ENCODE measurements at places on chromosomes 13 and 19.
A peak's percentile ranks its signal among the peaks of the same experiment; 100 is the strongest.

GRCh38 chr19:6794686-6795431 lies 22.4 kb downstream of the VAV1 start:
- DNase-seq: no peak

GRCh38 chr13:21730186-21730880 lies 59.5 kb downstream of the FGF9 start:
- no peak for DNase-seq

DNA sequence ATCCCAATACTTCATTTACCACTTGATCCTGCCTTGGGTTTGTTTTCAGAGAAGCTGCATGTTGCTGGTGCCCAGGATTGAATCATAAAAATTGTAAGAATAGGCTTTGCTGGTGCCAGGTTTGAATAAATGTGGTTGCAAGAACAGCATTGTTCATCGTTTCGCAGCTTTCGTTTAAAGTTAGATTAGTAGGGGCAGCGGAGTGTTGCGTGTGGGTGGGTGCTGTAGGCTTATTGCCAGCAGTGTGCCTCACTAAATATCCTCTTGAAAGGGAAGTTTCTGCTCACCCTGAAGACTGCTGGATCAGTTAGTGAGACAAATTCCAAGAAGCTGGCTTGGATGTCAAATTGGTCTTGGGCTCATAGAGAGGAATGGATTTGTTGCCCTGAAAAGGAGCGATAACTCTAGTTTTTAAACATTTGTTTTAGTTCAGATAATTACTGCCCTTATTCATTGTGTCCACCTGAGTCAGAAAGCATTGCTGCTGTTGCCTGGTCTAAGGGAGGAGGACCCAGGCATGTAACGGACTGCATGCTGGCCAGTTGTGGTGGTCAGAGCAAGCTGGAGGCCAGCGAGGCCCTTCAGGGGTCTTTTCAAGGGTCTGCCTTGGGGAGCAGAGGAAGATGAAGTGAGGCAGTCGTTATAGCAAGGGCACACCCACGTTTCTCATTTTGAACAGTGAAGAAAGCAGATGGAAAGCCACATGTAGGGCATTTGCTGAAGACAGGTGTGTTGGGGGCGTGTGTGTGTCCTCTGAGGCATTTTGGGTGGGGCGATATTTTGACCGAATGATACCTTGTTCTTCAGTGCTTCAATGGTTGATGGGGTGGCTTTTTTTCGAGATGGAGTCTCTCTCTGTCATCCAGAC lies 8.5 kb downstream of the ILF3 start:
- peak; percentile 90 for DNase-seq

GRCh38 chr19:20964798-20965197 lies 41.7 kb downstream of the ZNF85 start:
- no peak for DNase-seq

- DNase-seq: peak; percentile 48
Observed at GRCh38 chr13:66933994-66934393, 296.1 kb downstream of the PCDH9 start.

- DNase-seq: no peak
Observed at GRCh38 chr19:8302357-8302691, 5.8 kb downstream of the CD320 start.
